ENCODE measurements at places on chromosomes 12 and 14. TPM values are rescaled to one million over a fixed set of nuclear protein-coding genes. Genes with fewer than 3 reads are reported as not detected.
A peak's percentile ranks its signal among the peaks of the same experiment; 100 is the strongest.

GRCh38 chr12:102009796-102010195 is 52.0 kb downstream of the WASHC3 start:
- peaks cover 24% of the 10 kb centered on the region for H3K36me3 ChIP-seq
- H3K27ac ChIP-seq = no peak overlapping the region
- no peak overlapping the region for H3K4me3 ChIP-seq

The SGPP1 gene
- 14.7 TPM for total RNA-seq

GRCh38 chr14:103782376-103782775 is 65.0 kb downstream of the PPP1R13B start:
- no peaks in the 10 kb centered on the region for H3K36me3 ChIP-seq
- H3K27ac ChIP-seq = no peak overlapping the region
- no peak for DNase-seq

The INSM2 gene
- not detected for total RNA-seq

DNA sequence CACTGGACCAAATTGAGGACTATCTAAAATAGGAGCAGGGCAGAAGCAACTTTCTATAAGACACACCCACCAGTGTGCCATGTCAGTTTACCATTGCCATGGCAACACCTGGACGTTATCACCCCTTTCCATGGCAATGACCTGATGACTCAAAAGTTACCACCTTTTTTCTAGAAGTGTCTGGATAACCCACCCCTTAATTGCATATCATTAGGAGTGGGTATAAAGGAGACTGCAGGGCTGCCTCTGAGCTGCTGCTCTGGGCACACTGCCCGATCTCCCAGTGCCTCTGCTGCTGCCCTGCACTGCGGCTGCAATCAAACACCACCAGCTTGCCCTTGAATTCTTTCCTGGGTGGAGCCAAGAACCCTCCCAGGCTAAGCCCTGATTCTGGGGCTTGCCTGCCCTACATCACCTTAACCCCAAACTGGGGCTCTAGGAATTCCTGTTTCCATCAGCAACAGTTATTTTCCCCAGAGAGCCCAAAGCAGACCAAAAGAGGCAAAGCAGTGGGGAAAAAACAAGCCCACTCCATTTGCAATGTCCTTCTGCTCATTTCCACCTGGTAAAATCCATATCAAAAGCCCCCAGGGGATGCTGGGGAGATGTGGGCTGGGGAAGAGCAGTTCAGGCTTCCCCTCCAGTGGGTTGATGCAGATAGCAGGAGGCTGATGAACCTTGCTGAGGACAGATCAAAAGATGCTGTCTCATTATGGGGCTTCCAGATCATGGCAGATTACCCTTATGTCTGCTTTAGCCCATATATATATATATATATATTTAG is 129.5 kb upstream of the NCOR2 start:
- no peak for DNase-seq
- no peaks in the 10 kb centered on the region for H3K36me3 ChIP-seq
- H3K27me3 ChIP-seq = peaks cover 19% of the 10 kb centered on the region
- no peak overlapping the region for H3K27ac ChIP-seq
- no peak overlapping the region for H3K4me3 ChIP-seq
- peaks cover 9% of the 10 kb centered on the region for H3K4me1 ChIP-seq

The DNM1L gene
- 87.0 TPM for total RNA-seq

DNA sequence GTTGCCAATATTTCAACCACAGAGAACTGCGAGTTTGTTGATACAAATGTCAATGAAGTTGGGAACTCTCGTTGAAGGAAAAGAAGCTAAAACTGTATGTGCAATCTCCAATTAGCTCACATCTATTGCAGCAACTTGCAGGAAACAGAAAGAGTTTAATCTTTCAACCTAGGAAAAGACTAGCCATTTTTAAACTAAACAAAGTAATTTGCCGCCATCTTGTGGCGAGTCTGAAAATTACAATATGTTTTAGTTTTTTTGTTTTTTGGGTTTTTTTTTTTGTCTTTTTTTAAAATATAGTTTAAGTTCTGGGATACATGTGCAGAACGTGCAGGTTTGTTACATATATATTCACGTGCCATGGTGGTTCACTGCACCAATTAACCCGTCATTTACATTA is 131.2 kb upstream of the FOXG1 start:
- H3K36me3 ChIP-seq = no peaks in the 10 kb centered on the region
- DNase-seq = no peak
- H3K4me3 ChIP-seq = no peak overlapping the region

DNA sequence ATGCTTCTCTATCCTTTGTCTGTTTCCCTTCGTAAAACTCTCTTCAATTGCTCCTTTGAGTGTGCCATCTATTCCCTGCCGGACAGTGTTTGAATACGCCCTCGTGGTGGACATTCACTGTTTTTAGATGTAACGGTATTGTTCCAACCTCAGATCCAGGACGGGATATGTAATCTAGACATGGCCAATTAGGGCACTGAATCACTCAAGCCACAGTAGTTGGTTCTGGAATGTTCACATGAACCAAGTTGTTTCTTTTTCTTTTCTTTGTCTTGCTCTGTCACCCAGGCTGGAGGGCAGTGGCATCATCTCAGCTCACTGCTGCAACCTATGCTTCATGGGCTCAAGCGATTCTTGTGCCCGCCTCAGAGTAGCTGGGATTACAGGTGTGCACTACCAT is 204.2 kb upstream of the PLXNC1 start:
- DNase-seq = no peak
- peaks cover 9% of the 10 kb centered on the region for H3K27me3 ChIP-seq
- no peaks in the 10 kb centered on the region for H3K36me3 ChIP-seq
- no peaks in the 10 kb centered on the region for H3K4me1 ChIP-seq
- no peak overlapping the region for H3K27ac ChIP-seq
- H3K4me3 ChIP-seq = no peak overlapping the region

DNA sequence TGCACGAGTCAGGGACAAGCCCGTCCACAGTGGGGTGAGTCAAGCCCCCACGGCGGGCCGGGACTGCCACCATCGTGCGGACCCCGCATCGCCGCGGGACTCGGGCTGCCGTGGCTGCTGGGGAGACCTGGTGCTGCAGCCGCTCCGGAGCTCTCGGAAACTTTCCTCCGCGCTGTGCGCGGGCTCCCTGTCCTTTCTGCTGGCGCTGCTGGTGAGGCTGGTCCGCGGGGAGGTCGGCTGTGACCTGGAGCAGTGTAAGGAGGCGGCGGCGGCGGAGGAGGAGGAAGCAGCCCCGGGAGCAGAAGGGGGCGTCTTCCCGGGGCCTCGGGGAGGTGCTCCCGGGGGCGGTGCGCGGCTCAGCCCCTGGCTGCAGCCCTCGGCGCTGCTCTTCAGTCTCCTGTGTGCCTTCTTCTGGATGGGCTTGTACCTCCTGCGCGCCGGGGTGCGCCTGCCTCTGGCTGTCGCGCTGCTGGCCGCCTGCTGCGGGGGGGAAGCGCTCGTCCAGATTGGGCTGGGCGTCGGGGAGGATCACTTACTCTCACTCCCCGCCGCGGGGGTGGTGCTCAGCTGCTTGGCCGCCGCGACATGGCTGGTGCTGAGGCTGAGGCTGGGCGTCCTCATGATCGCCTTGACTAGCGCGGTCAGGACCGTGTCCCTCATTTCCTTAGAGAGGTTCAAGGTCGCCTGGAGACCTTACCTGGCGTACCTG is 1.1 kb downstream of the PDE3A start:
- peaks cover 30% of the 10 kb centered on the region for H3K27me3 ChIP-seq
- DNase-seq = no peak
- no peaks in the 10 kb centered on the region for H3K4me1 ChIP-seq
- no peak overlapping the region for H3K27ac ChIP-seq
- H3K36me3 ChIP-seq = no peaks in the 10 kb centered on the region

The PZP gene
- not detected for total RNA-seq

DNA sequence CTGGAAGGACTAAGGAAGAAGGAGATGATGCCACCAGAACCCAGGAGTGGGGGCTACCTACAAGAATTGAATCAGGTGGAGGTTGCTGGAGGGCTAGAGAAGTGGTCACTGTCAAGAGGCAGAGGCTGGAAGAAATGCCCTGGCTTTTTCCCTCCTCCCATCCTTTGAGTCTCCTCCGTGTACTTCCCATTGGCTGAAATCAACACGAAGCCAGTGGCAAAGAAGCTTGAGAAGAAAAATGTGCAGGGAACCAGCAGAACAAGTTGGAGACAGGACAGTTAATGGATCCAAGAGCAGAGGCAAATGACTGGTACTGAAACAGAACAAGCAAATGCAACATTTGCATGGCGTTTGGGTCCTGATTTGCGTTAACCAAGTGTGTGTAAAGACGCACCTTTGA is 9.1 kb upstream of the FBLN5 start:
- DNase-seq = no peak
- H3K4me1 ChIP-seq = no peaks in the 10 kb centered on the region
- H3K27ac ChIP-seq = no peak overlapping the region
- H3K36me3 ChIP-seq = no peaks in the 10 kb centered on the region

GRCh38 chr14:99256483-99256874 is 15.5 kb downstream of the BCL11B start:
- DNase-seq = no peak
- H3K36me3 ChIP-seq = peaks cover 36% of the 10 kb centered on the region
- peak overlapping the region; percentile 100 for H3K27ac ChIP-seq
- no peaks in the 10 kb centered on the region for H3K27me3 ChIP-seq
- H3K4me1 ChIP-seq = peaks cover 98% of the 10 kb centered on the region
- peak overlapping the region; percentile 99 for H3K4me3 ChIP-seq

The PMEL gene
- not detected for total RNA-seq

The ATP6V1D gene
- 30.8 TPM for total RNA-seq

The GALNT16 gene
- 0.02 TPM for total RNA-seq

DNA sequence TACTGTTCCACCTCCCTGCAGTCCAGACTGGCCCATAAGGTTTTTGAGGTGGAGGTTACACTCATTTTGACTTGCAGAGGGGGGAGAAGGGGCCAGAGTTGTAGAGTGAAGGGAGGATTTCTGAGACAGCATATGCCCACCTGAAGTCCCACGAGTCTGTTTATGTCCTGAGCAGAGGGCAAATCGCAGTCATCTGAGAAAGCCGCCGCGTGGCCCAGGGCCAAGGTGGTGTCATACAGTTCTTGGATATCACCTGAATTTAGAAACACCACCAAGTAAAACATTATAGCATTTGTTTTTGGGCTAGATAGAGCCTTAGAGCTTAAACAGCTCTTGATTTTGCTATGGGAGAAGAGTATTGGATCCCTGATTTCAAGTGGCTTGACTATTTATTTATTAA is 30.9 kb downstream of the TDG start:
- no peaks in the 10 kb centered on the region for H3K36me3 ChIP-seq
- peaks cover 23% of the 10 kb centered on the region for H3K27me3 ChIP-seq
- H3K4me1 ChIP-seq = no peaks in the 10 kb centered on the region
- H3K4me3 ChIP-seq = no peak overlapping the region
- DNase-seq = no peak

The DPF3 gene
- total RNA-seq = 4.3 TPM

DNA sequence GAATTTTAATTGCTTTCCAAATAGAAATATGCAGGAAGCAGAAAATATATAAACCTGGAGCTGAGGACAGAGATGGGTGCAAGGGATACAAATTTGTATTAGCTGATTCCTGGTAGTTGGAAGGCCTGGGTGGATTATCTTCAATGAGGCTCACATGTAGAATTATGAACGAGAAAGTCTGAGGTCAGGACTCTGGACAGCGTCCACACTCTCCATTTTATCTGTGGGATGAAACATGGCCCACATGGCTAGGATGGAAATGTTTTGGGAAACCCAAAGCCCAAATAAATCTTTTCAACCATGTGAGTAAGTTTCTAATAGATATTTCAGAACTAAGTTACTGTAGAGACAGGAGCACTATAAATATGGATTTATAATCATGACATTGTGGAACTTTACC is 256.1 kb downstream of the APAF1 start:
- no peak overlapping the region for H3K4me3 ChIP-seq
- H3K27me3 ChIP-seq = peaks cover 21% of the 10 kb centered on the region
- H3K36me3 ChIP-seq = no peaks in the 10 kb centered on the region
- no peak overlapping the region for H3K27ac ChIP-seq

The CABP1 gene
- not detected for total RNA-seq

The PCED1B gene
- total RNA-seq = 55.5 TPM

The TMEM121 gene
- total RNA-seq = 11.7 TPM

DNA sequence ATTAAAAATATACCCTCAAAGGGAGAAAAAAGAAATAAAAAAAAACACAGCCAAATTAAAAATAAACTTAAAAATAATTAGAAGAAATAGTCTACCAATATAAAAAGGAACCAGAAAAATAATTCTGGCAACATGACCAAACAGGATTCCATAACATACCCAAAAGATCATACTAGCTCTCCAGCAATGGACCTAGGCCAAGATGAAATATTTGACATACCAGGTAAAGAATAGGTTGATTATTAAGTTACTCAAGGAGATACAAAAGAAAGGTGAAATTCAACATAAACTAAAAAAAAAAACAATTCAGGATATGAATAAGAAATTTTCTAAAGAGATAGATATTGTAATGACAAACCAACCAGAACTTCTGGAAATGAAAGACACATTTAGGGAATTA is 121.3 kb upstream of the SCAF11 start:
- no peak for DNase-seq
- H3K27me3 ChIP-seq = peaks cover 10% of the 10 kb centered on the region
- H3K27ac ChIP-seq = no peak overlapping the region

DNA sequence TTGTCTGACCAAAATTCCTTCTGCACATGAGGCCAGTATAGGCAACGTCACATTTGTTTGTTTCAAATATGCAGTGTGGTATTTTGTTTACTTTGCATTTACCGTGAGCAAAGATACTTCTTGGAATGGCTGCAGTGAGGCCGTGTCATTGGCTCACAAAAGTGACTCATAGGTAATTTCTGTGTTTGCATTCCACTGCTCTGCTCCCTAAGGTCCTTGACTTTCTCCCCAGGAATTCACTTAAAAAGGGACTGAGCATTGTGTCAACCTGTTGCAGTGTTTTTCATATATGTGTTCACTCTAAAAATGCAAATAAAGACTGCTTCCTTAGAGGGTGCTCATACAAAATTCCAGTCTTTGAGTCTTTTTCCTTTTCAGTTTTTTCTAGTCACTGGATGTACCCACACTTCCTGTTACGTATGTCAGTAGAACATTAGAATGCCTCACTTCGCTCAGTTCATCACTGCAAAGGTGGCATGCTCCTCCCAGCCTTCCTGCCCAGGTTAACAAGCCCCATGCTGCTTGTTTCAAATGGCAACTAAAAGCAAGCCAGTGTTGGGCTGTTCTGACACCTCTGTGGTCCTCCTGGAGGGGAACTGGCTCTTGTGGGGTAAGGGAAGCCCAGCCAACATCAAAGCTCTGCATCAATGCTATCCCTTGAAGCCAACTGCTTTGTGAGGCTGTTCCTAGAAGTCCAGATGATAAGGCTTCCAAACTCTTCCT is 9.1 kb downstream of the C12orf76 start:
- H3K36me3 ChIP-seq = peaks cover 58% of the 10 kb centered on the region
- H3K4me1 ChIP-seq = peaks cover 63% of the 10 kb centered on the region
- peak; percentile 34 for DNase-seq
- H3K27me3 ChIP-seq = no peaks in the 10 kb centered on the region

DNA sequence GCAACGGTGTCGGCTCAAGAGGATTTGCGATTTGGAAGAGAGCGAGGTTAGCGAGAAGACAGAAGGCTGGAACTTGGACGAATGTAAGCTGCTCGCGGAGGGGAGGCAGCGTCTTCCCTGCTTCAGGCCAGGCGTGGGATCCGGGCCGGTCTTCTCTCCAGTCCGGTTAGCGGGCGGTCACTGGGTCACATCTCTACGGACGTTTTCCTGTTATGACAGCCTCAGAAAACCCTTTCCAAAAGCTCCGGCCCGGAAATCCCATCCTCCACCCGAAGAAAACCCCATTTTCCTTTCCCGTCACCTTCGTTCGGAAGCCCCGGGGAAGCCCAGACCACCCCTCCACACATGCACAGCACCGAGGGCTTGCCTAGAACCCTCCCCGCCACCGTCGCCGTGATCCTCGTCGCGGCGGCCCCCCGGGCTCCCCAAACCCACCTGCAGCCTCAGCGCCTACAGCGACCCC is 268 bp downstream of the NDUFB1 start:
- H3K4me3 ChIP-seq = peak overlapping the region; percentile 97
- H3K36me3 ChIP-seq = peaks cover 29% of the 10 kb centered on the region
- no peaks in the 10 kb centered on the region for H3K27me3 ChIP-seq
- H3K27ac ChIP-seq = peak overlapping the region; percentile 100
